ENCODE measurements at places on chromosomes 16 and 17. TPM values are rescaled to one million over a fixed set of nuclear protein-coding genes. Genes with fewer than 3 reads are reported as not detected.

TBC1D3B gene
- total RNA-seq = 10.2 TPM

FNDC8 gene
- not detected for total RNA-seq

PRR15L gene
- not detected for total RNA-seq

MT1M gene
- not detected for total RNA-seq

TLCD1 gene
- total RNA-seq = not detected

CHD9NB gene
- total RNA-seq = not detected

TBC1D3E gene
- total RNA-seq = not detected

CACNA1H gene
- total RNA-seq = 7.3 TPM

PHOSPHO1 gene
- not detected for total RNA-seq

KRT14 gene
- total RNA-seq = not detected

WNK4 gene
- total RNA-seq = not detected

PRMT7 gene
- 80.1 TPM for total RNA-seq

USP43 gene
- total RNA-seq = 0.25 TPM

HSD11B2 gene
- not detected for total RNA-seq

FAM222B gene
- total RNA-seq = 23.3 TPM
